Urinary bladder (tissue), 4 donors: ENCODE measurements at places on chromosomes 5 and 9.

DNA sequence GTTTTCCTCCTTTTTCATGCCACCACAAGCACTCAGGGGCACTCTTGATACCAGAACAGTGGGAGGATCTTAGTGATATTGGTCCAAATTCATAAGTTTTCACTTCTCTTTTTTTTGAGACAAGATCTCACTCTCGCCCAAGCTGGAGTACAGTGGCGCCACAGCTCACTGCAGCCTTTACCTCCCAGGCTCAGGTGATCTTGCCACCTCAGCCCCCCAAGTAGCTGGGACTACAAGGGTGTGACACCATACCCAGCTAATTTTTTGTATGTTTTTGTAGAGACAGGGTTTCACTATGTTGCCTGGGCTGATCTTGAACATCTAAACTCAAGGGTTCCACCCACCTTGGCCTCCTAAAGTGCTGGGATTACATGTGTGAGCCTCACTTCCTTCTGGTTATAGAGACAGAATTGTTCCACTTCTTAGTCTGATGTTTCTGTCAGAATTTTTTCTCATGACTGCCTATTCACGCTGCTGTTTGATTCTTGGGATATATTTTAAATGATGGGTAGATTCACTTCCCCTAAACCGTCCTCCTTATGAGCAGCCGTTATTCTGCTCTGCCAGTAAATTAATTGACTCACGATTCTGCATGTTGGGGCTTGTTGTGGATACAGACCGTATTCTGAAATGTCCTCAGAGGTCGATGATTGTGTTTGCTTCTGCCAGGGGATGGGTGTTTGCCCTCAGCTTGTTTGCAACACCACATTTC is 30.8 kb downstream of the MTAP start:
- no peak for DNase-seq

- DNase-seq, result no peak
Observed at GRCh38 chr5:540071-540905, 16.0 kb upstream of the SLC9A3 start.

DNA sequence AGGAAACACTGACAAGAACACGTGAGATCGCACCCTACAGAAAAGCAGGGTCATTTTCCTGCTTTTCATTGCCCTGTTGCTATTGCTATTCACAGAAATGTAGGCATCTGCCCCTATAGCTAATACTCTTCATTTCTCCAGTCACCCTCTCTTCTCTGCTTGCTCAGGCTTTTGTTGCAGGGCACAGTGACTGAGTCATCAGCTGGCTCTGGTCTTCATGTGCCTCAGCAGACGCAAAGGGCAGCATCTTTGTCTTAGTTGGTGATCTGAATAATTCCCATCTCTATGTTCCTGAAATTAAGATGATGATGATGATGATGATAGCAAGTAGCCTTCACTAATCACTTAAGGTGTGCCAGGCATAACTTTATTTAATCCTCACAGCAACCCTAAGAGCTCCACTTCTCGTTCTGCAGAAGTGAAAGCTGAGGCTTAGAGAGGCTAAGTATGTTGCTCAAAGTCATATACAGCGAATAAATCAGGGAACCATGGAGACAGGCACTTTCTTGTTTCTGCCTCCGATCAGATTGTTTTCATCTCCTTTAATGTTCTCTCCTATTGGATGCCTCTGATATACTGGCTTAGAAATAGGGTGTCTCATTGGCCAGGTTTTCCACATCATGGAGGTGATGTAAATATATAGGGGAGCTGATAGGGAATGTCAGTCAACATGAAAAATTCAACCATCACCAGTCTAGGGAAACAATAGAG is 133.0 kb upstream of the STK32A start:
- no peak for DNase-seq

- no peak for DNase-seq
Observed at GRCh38 chr5:57215629-57216195, 41.9 kb downstream of the GPBP1 start.

DNA sequence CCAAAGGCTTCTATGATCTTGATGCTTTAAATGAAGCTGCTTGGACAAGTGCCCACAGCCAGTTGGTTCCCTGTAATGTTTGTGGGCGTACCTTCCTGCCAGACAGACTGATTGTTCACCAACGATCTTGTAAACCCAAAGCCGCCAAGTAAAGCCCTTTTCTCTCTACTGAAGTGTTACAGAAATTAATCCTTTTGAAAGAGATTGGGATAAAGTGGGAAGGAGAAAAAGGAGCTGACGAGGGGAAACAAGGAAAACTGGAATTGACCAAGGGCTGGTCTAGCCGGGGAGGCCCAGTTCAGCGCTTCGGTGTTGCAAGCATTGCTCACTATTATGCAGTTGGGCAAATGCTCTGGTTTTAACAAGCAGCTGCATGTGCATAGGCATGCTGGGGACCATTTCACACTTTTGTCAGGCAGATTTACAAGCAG is 53.2 kb downstream of the ZNF474 start:
- DNase-seq, result peak; percentile 52

GRCh38 chr5:78560000-78560855 is 88.3 kb downstream of the LHFPL2 start:
- no peak for DNase-seq

- DNase-seq, result no peak
Observed at GRCh38 chr5:157116483-157116954, 7.7 kb upstream of the HAVCR2 start.

DNA sequence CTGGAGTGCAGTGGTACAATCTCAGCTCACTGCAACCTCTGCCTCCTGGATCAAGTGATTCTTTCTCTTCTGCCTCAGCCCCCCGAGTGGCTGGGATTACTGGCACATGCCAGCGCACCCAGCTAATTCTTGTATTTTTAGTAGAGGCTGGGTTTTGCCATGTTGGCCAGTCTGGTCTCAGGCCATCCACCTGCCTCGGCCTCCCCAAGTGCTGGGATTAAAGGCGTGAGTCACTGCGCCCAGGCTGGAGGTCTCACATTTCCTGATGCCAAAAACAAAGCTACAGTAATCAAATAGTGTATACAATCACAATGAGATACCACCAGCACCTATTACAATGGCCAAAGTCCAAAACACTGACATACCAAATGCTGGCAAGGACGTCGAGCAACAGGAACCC is 51.1 kb downstream of the TTLL11 start:
- no peak for DNase-seq

DNA sequence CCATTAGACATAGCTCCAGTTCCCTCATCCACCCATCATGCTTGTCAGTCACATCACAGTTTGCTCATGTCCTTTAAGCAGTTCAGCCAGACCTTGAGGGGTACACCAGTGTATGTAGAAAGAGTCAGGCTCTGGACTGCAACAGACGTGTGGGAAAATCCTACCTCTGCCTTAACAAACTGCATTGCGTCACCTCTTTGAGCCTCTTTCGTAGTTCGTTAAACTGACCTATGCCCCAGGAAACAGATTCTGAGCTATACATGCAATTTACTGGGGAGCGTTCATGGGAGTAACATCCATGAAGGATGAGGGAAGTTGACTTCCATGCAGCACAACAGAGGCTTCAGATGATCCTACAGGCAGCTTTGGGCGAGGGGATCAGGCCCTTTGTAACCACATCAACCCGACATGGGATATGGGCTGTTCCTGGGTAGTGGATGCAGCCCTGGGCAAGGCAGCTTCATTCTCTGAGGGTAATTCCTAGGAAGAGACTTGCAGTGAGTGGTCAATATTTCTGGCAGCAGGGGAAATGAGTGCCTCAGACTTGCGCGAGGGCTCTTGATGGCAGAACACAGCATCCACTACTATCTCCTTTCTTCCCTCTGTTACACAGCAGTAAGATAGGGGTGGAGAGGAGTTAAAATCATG is 4.3 kb downstream of the SPINK4 start:
- DNase-seq, result no peak

DNA sequence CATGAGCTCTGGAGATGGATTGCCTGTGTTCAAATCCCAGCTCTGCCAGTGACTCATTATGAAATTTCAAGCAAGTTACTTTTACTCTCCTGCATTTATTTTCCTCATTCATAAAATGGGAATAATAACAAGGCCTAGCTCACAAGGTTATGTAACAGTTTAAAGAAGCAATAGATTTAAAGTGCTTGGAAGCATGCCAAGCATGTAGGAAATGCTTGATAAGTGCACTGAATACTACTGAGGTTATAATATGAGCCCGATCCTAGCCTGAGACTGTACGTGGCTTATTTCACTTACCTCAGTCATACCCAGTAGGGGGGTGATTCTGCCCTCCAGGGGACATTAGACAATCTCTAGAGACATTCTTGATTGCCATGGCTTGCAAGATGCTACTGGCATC is 734.1 kb upstream of the WWC1 start:
- DNase-seq, result no peak

- no peak for DNase-seq
Observed at GRCh38 chr5:93607367-93608258, 24.6 kb downstream of the NR2F1 start.

GRCh38 chr9:94081435-94081834 is 2.8 kb upstream of the PTPDC1 start:
- no peak for DNase-seq

- DNase-seq, result no peak
Observed at GRCh38 chr9:112764344-112764743, 13.8 kb downstream of the SNX30 start.

DNA sequence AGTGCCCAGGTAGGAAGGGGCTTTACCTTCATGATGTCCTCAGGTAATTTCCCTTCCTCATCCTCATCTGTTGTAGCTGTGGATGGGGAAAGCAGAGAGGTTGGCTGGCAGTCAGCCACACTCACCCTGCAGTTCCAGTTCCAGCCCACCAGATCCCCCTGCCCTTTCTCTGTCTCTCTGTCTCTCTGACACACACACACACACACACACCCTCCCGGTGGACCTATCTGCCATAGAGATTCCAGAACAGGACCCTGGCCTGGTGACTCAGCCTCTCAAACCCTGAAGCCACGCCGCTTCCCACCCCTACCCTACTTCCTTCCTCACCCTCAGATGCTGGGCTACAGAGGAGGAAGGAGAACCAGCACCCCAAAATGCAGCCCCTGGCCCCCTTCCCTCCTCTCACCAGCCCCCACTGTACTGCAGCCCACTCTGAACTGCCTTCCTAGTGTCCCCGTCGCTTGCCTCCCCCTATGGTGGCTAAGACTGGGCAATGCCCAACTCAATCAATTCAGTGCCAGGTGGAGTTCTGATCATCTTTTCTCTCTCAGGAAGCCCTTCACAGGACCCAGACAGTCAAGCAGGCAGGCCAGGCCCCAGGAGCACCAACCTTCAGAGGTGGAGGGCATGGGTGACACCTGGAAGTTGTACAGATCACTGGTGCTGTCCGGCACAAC is 4.8 kb downstream of the IRF1 start:
- DNase-seq, result no peak

GRCh38 chr9:15307523-15307841 is 466 bp upstream of the TTC39B start:
- no peak for DNase-seq

DNA sequence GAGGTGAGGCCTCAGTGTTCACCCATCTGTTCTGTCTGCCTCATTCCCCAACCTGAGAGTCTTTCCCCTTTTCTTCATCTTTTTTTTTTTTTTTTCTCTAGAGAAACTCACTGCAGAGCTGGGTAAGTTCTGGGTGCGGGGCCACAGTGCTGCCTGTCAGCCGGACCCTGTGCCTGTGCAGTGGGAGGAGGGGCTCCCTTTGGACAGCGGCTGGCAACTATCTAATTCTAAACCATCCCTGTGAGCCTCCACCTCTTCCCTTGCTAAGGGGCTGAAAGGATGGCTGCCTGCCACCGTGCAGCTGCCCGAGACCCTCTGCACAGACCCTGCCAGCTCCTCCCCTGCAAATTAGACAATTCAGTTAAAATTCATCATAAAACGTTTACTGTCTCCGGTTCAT is 14.1 kb downstream of the BTNL9 start:
- no peak for DNase-seq

DNA sequence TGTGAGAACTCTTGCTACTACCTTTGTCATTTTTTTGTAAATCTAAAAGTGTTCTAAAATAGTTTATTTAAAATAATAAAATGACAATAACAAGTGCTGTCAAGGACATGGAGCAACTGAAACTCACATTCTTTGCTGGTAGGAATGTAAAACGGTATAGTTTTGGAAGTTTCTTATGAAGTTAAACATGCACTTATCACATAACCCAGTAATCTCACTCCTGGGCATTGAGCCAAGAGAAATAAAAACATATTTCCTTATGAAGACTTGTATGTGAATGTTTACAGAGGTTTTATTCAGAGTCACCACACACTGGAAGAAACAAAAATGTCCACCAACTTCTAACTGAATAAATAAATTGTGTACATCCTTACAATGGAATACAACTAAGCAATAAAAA is 46.0 kb upstream of the COL15A1 start:
- no peak for DNase-seq

DNA sequence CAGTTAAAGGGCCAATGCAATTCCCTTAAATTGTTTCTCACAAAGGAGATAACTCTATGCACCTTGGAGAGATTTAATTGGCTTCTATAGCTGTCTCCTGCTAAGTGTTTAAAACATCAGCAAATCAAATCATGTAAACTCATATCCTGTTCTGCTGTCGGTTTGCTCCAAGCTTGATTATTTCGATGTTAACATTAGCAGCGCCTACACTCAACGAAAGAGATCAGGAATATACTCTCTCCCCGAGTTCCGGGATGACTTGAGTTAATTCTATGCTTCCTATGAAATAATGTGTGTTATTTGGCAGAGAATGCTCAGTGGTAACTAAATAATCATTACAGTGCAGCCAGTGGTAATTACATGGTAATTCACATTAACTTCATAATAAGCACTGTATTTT is 338.6 kb downstream of the EBF1 start:
- no peak for DNase-seq
